ENCODE measurements at places on chromosomes 7 and 10.

DNA sequence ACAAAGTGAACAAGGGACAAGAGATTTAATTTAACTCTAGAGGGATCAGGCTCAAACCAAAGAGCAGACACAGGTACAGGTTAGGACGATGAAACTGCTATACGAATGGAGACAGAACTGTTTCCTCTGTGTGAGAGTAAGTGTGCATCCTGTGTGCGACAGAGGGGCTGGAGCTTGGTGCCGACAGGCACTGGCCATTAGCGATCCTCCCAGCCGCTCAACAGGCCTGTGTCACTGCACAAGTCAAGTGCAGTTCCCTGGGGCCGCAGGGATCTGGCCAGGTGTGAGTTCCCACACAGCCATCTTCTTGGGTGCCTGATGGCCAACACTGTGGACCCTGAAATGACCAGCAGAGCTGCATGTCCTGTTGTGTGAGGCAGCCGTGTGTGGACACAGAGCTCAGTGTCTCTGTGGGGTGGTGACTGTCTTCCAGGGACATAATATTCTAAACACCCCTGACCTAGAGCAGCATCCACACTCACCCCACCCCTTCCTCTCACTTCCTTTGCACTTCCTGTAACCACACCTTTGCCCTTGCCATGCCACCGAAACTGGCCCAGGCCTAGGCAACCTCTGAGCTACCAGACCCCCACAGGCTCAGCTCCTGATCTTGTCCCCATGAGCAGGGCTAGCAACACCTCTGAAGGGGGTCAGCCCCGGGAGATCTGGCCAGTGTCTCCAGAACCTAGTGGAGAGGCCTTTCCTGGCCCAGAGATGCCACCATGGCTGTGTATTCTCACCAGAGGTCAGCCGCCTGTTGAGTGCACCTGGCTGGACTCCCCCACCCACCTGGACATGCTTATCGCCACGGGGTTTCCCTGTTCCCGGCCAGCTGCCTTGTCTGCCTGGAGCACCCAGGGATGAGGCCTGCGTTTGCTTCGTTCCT is 11.7 kb upstream of the TBRG4 start:
- no peak for DNase-seq

DNA sequence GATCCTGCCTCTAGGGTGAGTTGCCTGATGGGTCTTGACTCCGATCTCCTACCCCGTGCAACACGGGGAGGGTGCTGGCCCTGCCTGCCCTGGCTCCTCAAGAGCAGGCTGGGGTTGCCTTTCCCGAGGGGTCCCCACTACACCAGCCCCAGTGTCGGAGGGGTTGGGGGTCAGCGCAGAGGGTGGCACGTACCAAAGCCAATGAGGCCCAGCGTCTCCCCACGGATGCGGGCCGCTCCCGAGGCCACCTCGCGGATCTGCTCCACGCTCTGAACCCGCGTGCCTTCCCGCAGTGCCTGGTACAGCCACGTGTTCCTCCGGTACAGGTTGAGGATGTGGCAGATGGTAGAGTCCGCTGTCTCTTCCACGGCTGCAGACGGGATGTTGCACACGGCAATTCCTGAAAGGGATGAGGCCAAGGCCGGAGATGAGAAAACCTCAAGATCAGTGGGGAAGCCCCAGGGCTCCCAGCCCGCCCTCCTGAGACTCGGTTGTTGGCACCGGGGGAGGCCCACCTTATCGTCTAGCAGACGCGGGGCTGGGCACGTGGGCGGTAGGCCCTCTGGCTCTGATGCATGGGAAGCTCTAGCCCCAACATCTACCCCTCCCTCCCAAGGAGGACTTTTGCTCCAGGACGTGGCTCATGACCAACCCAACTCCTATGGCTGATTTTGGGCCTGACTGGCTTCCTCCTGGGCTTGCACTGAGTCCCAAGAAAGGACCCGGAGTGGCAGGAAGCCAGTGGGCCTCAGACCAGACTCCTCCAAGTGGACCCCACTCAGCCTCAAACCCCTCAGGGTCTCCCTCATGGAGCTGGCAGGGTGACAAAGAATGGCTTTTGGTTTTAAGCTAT is 56.1 kb downstream of the ZRANB1 start:
- peak; percentile 66 for DNase-seq

DNA sequence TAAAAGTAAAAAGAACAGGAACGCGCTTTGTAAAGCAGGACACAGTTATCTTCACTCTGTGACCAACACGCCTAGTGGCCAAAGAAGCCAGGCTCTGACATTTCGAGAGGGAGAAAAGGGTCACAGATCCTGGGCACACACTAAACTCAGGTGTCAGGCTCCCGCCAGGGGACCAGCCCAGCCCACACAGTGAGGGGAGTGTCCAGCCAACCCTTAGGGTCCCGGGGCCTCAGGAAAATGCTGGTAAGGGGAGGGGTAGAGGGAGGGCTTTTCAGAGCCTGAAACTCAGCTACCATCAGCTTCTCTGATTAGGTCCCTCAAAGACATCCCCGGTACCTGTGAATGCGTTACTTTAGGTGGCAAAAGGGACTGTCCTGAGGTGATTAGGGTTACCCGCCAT is 16.6 kb downstream of the ANXA11 start:
- no peak for DNase-seq

DNA sequence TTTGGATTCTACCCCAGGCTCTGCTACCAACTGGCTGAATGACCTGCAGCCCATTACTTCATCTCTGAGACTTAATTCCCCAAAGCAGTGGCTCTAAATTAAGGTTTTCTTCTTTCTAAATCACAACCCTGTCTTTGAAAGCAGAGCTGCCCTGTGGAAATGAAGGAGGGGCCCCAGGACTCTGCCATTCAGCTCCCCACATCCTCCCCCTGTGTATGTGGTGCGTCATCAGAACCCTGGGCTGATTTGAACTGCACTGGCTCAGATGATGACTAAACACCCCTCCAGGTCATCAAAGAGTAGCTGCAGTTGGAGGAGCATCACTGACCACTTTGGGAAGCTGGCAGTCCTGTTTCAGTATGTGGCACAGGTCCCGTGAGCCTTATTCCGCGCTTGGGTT is 46.6 kb downstream of the BPGM start:
- DNase-seq: peak; percentile 94

DNA sequence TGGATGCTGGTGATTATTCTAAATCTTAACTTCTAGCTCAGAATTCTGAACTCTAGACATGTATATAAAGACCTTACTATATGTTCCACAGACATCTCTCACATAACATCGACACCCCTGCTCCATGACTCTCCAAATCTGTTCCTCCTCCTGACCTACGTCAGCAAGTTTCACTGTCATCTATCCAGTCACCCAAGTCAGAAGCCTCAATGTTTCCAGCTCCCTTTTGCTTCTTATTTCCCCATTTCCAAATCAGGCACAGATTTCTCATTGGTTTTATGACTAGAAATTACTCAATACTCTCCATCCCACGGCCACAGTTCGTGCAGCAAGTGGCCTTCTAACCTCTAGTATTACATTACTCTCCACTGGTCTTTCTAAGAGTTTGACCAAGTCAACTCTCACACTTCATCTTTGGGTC is 28.5 kb downstream of the EPC1 start:
- DNase-seq: peak; percentile 8

DNA sequence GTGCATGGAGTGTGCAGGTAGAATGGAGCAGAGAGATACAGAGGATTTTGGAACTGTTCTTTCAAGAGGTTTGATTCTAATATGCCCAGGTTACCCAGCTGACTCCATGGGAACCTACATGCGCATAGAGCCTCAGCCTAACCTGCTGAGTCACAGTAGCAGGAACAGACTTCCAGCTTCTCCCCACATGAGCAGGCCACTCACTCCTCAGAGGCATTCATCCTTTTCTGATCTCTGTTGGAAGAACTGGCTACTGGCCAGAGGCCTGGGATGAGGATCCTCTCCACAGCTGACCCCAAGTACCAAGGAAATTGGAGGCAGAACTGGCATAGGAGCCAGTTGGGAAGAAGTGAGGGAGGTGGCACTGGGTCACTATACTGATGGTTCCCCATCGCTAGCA is 17.9 kb upstream of the CCSER2 start:
- no peak for DNase-seq

- DNase-seq: peak; percentile 79
Observed at GRCh38 chr7:96236198-96237039, 85.5 kb downstream of the SLC25A13 start.

Measured in ascending aorta (tissue), 2 donors.